HuH-7 (cell line): ENCODE measurements at places on chromosomes 7 and 10.
A peak's percentile ranks its signal among the peaks of the same experiment; 100 is the strongest.

GRCh38 chr10:48556713-48557112, 48.2 kb downstream of the ARHGAP22 start:
- no peak for DNase-seq

GRCh38 chr7:106891548-106892410, 26.7 kb downstream of the PIK3CG start:
- DNase-seq = no peak

DNA sequence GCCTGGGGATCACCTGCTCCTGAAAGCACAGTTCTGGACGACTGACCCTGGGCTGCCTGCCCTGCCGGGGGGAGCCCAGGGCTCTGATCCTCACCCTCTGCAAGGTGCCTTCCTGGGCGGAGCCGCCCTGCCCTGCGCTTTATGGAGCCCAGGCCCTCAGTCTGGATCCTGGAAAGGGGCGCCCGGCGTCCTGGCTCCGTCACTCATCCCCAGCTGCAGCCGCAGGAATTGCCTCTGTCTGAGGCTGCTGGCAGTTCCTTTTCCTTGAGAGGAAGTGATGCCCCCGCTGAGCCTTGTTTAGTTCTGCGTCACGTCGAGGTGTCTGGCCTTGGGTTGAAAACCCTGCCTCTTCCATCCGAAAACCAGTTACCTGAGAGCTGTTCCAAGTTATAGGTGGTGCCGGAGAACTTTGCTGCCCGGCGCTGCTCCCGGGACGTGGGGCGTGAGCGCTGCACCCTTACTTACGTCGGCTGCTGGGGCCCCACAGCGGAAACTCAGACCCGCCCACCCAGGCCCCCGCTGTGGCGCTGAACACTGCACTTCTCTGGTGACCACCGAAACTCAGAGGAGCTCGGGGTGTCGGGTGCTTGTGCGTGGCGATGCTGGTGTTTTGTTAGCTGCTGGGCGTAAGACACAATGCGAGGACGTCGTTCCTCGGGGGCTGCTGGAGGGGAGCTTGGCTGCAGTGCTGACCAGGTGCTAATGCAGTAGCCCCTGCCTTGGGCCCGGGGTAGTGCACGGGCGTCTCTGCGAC, 5.4 kb downstream of the MAFK start:
- DNase-seq = no peak

- DNase-seq = no peak
Measured at GRCh38 chr10:3122486-3123205, 49.9 kb downstream of the PITRM1 start.

GRCh38 chr10:106280896-106281460, 883.5 kb downstream of the SORCS1 start:
- no peak for DNase-seq

DNA sequence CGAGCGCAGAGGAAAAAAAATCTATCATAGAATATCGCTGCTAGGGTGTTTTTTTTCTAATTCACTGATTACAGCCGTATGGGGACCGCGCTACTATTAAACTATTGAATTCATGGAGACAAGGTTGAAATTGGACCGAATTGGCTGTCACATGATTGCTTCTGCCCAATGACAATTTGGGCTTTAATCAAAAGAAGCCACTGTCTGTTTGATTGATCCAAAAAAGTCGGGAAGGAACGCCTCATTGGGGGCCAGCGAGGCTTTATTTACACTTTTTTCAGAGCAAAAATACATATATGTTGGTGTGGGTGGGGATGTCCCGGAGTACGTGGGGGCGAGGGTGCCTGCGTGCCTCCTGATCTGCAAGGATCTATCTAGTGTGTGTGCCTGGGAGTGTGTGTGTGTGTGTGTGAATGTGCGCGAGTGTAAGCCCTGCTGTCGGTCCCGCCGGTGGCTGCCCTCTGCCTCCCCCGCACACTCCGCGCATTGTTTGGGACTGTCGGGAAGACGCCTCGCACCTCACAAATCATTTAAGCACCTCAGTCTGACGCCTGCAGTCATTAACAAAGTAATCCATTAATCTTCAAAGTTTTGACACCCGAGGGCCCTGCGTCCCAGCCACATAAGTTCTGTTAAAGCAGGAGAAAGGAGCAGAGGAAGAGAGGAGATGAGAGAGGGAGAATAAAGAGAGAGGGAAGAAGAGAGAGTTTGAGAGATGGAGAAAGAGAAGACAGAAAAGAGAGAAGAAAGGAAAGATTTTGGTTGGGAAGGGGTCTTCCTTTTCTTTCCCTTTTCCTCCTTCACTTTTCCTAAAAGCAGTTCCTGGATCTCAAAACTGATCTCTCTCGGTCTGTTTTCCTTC, at the start of gene HOXA2:
Gene HOXA2 (minus strand): TSS at position 103 of the 862 bp plus-strand sequence. CDS start 183 bp downstream, outside the sequence.
- DNase-seq = no peak

DNA sequence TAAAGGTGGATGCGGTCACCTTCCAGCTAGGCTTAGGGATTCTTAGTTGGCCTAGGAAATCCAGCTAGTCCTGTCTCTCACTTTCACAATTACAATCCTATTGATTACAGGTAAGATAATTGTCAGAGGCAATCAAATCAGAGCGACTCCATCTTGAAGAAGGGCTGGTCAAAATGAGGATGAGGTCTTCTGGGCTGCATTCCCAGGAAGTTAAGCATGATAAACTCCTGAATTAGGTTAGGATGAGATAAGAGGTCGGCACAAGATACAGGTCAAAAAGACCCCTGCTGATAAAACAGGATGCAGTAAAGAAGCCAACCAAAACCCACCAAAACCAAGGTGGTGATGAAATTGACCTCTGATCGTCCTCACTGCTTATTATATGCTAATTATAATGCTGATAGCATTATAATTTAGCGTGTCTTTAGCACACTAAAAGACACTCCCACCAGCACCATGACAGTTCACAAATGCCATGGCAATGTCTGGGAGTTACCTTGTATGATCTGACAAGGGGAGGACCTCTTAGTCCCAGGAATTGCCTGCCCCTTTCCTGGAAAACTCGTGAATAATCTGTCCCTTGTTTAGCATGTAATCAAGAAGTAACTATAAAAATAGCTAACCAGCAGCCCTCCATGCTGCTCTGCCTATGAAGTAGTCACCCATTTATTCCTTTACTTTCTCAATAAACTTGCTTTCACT, 237.6 kb downstream of the CCSER2 start:
- no peak for DNase-seq

GRCh38 chr7:31957090-31957720, 113.0 kb downstream of the PDE1C start:
- no peak for DNase-seq

GRCh38 chr10:76190634-76191270, 759.3 kb downstream of the LRMDA start:
- DNase-seq = no peak

DNA sequence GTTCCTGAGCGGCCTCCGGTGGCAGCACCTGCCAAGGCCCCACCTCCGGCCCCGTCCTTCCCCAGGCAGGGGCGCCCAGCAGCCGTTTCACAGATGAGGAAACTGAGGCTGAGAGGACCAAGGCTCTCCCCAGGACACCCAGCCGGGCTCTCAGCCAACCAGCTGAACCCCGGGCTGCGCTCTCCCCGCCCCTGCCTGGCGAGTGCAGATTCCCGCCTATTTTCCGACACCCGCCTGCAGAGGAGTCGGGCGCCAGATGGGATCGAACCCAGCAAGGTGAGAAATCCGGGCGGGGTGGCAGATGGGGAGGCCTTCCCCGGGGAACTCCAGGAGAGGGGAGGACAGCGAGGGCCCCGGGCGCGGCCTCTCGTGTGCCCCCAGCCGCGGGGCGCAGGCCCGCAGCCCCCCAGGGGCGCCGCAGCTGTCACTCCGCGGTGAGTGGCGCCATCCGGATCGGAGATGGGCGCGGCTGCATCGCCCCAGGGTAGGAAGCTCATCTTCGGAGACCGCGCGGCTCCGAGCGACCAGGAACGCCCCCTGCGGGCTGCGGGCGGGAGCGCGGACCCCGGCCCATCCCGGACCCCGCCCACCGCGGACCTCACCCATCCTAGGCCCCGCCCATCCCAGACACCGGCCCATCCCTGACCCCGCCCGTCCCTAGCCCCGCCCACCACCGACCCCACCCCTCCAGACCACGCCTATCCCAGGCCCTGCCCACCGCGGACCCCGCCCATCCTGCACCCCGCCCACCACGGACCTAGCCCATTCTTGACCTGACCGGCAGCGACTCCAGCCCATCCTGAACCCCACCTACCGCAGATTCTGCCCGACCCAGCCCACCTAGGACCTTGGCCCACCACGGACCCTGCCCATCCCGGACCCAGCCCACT, 90.3 kb downstream of the MICALL2 start:
- no peak for DNase-seq

- no peak for DNase-seq
Measured at GRCh38 chr7:113175525-113176104, 57.3 kb upstream of the SMIM30 start.

- DNase-seq = peak; percentile 26
Measured at GRCh38 chr10:77287647-77288120, 349.9 kb downstream of the KCNMA1 start.

DNA sequence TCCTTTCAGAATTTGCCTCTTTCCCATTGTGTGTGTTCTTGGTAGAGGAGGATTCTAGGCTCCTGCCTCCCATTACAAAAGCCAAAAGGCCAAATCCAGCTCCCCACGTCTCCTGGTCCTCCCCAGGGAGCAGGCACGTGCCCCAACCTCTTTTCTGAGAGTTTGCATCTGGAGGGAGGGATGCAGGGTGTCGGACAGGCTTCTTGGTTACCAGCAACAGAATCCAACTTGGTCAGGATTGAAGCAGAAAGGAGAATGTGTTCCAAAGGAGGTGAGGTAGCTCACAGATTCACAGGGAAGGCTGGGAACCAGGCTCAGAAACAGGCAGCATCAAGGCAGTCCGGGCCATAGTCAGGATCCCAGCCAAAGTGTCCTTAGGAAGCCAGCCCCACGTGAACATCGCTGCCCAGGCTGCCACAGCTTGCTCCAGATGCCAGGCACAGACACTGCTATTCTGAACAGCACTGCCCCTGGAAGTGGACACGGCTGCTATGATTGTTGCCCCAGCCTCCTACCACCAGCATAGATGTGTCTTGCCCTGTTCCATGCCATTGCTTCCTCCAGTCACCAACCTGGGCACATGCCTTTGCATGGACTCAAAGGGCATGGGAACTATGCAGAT, 264.2 kb upstream of the ZMIZ1 start:
- DNase-seq = no peak

DNA sequence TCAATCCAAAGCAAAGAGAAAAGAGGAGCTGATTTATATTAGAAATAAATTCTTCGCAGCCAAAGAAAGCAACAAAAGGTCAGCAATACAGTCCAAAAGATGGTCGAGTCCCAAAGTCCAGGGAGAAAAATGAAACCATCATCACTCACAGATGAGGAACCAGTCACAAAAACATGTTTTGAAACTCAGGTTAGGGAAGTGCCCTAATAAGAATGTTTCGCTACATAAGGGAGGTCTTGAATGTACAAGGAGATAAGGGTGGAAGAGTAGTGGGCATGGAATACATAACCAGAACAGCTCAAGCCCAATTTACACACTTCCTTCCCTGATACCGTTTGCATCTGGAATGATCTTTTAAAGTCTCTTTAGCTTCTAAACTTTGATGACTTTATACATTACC, 53.6 kb downstream of the VPS41 start:
- DNase-seq = no peak

GRCh38 chr7:116876664-116877442, 14.5 kb downstream of the CAPZA2 start:
- no peak for DNase-seq

DNA sequence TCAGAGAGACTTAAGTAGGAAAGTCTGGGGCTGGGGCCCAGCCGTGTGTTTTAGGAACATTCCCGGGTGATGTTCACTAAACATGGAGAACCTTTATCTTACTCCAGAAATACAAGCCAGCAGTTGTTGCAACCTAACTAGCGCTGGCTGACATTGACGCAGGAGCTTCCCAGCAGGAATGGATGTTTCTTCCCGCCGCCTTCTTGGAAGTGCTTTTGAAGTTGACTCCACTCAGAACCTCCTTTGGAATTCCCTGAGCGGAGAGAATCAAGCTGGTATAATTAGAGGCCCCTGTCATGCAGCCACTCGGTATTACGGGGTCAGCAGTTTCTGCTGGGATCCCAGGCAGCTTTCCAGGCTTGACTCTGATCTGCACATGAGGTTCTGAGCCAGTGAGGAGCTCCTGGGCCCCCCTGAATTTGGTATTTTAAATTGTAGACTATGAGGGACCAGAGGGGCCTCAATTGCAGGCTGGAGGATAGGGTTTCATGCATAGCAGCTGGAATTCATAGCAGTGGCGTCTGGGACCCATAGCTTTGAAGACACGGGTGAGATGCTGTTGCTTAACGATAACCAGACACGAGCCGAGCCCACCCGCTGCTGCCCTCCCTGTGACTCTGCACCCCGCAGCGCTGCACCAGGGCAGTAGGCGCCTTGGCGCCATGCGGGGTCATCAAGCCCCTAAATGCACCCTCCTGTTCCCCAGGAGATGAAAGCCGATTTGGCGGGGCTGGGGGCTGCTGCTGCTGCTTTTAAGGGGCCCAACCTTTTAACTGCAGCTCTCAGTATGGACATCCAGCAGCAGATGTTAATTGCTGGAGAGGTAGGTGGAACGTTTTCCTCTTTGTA, 61.8 kb downstream of the EEPD1 start:
- no peak for DNase-seq

GRCh38 chr7:2688409-2689342, 674 bp downstream of the AMZ1 start:
- DNase-seq = no peak

GRCh38 chr10:78025685-78026364, 3.5 kb downstream of the POLR3A start:
- no peak for DNase-seq

DNA sequence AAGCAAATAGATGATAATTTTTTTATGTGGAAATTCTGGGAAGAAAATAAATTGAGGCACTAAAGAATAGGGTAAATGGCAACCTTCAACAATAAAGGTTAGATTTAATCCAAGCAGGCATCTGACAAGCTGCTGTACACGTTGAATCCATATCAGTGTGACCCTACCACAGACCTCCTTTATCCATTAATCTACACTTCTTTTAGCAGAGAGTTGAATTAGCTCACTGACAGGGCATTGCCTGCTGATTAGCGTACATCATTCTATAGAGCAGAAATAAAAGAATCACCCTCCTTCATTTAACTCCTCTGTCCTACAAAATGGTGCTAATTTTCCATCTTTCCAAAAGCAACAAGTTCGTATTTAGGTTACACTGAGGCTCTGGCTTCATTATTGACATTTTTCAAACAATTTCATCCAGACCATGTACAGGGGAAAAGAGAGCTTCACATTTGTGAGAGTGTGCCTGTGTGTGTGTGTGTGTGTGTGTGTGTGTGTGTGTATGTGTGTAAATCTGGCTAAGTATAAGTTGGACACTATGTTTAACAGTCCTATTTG, 356.0 kb downstream of the TFEC start:
- DNase-seq = no peak

- DNase-seq = peak; percentile 77
Measured at GRCh38 chr7:154744256-154744860, 258.6 kb downstream of the PAXIP1 start.

- peak; percentile 29 for DNase-seq
Measured at GRCh38 chr10:5762531-5762930, 50.7 kb downstream of the GDI2 start.

- DNase-seq = no peak
Measured at GRCh38 chr7:39285256-39285655, 280.9 kb upstream of the YAE1 start.

GRCh38 chr10:36313142-36313541, 671.0 kb upstream of the FZD8 start:
- no peak for DNase-seq
